Stimulated activated CD8-positive, alpha-beta memory T cell treated with anti-CD3 and anti-CD28 coated beads, Interleukin-7, amount 100 ng/mL, for 1 hour (primary cell): ENCODE measurements at places on chromosomes 1 and 21.

DNA sequence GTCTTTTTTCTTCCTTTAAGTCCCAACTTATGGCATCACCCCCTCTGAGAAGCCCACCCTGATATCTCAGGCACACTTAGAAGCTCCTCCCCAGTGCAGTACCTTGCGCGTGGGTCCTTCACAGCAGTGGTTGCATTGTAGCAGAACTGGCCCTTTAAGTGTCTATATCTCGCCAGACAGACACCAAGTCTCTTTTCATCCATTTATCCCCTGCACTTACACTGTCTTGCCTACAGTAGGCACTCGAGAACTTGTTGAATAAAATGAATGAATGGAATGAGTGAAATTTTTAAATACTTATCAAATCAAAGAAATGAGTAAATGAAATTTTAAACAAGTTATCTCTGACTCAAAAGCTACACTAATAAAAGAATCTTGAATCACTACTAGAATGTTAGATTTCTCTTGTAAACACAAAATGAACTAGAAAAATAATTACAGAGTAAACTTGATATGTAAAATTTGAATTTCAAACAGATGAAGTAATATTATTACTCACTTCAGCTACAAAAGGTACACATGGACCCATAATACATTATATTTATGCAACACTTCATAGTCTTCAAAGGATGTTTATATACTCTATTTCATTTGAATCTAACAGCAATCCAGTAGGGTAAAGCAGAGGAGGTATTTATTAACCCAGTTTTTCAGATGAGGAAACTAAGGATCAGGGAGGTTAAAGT is 54.7 kb upstream of the MAN1A2 start:
- no peak for DNase-seq

- DNase-seq = no peak
These were observed 1.0 kb downstream of the AKR7A2 start for GRCh38 chr1:19310720-19311502.

DNA sequence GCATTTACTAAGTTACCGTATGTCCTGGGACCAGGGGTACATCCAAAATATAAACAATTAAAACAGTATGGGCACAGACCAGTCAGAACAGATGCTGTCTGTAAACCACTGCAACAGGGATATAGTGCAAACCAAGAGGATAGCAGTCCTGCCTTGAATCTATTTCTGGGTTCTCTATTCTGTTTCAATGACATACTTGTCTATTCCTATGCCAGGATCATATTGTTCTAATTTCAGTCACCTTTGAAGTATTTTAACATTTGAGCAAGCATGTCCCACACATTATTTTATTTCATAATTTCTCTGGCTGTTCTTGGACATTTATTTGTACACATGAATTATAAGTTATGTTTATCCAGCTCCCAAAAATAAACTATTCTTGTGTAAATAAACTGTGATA is 28.2 kb upstream of the SYDE2 start:
- DNase-seq = no peak

DNA sequence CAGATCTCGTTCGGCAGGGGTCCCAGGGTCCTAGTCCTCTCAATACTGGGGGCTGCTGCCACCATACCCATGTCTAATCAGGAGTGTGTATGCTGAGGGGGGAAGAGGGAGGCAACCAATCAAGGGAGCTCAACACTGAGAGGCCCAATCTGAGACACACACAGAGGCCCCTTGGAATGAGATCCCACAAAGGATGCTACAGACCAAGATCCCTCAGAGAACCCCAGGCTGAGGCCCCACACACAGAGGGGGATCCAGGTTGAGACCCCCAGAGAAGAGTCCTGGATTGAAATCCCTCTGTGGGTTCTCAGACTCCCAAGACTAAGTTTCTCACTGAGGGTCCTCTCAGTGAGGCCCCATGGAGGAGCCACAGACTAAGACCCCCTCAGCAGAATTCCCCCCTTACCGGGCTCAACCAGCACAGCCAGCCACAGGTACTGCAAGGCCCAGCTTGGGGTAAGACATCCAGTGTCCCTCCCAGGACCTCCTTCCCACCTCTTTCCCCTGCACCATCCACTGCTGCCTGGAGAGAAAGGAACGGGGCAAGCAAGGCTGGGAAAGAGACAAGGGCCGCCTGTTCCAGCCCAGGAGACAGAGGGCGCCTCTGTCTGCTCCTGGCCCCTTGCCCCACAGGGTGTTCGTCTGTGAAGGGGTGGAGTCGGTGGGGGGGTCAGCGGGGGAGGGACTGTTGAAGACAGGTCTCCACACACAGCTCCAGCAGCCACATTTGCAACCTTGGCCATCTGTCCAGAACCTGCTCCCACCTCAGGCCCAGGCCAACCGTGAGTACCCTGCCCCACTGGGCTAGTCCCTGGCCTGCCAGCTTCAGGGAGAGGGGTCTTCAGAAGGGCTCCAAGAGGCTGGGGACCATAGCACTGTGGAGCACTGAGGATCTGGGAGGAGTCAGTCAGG is at the start of gene S100A1:
S100A1 (plus strand) TSS at position 720 of the 912 bp plus-strand sequence. CDS start 2,088 bp downstream, outside the sequence.
- DNase-seq = no peak

DNA sequence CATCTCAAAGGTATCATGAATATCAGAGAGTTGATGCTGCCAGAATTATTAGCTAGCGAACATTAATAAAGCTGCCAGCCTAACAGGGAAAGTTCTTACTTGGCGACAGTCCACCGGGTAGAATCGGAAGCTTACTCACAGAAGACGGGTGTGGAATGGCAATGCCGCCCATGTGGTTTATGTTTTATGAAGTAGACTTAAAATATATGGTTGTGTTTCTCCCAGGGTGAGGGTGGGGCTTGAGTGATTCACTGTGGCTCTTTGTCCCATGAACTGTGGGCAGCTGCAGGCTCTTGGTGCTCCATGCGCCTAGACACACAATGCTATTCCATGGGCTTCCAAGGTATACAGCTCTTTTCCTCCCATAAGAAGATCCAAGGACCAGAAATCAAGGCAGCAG is 162.7 kb downstream of the PIGK start:
- DNase-seq = no peak

GRCh38 chr1:239947801-239948200 is 143.9 kb upstream of the FMN2 start:
- DNase-seq = no peak

DNA sequence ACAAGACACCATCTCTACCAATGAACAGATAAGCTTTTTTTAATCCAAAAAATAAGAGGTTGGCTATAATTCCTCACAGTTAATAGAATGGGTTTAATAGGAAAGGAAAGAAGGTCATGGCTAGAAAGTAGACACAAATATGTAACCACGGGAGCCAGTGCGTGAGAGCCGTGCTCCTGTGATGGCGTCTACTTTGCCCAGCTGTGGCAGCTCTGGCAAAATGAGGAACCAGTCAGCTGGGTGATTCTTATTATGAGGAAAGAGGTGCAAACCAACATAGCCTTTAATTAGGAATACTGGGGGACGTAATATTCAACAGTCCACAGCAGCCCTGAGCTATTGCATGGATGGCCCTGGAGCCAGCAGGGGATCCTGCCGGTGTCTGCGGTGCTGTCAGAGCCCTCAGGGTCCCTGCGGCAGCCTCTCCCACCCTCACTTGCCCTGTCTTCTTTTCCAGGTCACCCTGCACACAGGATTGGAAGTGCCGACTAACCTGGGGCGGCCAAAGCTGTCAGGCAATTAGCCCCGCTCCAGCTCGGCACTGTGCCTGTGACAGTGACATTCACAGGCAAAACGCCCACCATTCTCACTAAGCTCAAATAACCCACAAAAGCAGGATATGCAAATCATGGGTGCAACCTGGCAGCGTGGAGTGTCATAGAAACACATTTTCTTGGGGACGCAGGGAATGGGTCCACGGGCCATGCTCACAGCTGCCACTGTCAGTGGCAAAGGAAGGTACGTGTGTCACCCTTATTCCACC is 25.9 kb upstream of the GNPAT start:
- DNase-seq = no peak

- no peak for DNase-seq
These were observed 164.2 kb downstream of the PPIAL4G start for GRCh38 chr1:148318904-148319242.

DNA sequence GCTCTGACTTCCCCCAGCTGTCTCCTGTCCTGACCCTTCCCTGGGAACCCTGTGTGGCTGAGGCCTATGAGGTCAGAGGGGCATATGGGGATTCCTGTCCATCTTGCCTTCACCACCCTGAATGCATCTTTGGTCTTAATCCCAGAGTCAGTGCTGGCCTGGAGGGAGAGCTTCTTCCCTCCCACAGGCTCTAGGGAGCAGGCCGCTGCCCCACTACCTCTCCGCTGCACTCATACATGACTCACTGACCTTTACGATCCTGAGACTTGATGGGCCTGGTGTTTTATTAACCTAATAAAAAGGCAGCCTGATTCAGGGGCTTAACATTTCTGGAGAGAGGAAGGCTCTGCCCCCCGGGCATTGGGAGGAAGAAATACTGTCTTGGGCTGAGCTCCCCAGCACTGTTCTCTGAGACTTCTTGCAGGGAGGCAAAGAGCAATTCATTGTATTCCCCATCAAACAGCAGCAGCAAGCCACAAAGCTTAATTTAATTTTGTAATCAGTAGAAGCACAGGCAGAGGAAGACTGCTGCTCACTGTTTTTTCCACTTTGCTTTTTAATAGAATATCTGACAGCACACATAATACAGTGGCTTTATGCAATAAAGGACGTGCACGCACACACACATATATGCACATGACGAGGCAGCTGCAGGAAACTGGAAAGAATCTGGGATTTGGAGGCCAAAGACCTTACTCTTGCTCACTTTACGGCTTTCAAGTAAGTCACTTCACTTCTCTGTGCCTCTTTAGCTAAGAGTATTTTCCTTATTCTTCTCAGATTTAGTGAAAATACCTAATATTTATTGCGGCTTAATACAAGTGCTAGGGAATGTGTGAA is 89.2 kb upstream of the GRIK3 start:
- DNase-seq = no peak

- DNase-seq = no peak
These were observed 276.9 kb downstream of the VAV3 start for GRCh38 chr1:107687849-107688753.

GRCh38 chr21:29313662-29314408 is 15.1 kb downstream of the BACH1 start:
- DNase-seq = no peak

- DNase-seq = no peak
These were observed 7.0 kb downstream of the TRIM11 start for GRCh38 chr1:228399531-228400236.

GRCh38 chr1:9235096-9235459 is 504 bp downstream of the H6PD start:
- no peak for DNase-seq

- no peak for DNase-seq
These were observed 42.0 kb upstream of the RGS2 start for GRCh38 chr1:192766876-192767275.

DNA sequence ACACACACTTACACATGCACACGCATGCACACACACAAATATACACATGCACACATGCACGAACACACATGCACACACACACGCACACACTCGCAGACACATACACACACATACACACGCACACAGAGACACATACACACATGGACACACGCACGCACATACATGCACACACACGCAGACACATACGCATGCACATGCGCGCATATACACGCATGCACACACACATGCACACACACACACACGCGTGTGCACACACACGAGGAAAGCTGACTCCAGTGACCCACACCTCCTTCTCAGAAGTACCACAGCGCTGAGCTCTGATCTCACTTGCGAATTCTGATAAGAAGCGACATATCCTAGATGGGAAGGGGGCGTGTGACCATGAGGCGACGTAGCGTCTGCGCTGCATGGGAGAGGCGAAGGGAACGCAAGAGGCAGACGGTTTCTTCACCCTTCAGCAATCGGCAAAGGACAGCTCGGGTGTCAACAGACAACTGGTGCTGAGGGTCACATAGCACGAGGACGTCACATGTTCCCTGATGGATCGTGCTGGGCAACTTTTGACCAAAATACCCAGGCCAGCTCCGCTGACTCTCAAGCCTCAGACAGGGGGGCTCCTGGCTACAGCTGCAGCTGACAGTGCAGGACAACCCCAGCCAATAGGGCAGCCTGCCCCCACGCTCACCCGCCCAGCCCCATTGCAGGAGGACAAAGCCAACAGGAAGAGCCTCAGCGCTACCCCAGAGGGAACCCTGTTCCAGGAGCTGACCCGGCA is 16.0 kb upstream of the PDE9A start:
- DNase-seq = no peak

- no peak for DNase-seq
These were observed 78.3 kb downstream of the ATP1B1 start for GRCh38 chr1:169184812-169185211.

DNA sequence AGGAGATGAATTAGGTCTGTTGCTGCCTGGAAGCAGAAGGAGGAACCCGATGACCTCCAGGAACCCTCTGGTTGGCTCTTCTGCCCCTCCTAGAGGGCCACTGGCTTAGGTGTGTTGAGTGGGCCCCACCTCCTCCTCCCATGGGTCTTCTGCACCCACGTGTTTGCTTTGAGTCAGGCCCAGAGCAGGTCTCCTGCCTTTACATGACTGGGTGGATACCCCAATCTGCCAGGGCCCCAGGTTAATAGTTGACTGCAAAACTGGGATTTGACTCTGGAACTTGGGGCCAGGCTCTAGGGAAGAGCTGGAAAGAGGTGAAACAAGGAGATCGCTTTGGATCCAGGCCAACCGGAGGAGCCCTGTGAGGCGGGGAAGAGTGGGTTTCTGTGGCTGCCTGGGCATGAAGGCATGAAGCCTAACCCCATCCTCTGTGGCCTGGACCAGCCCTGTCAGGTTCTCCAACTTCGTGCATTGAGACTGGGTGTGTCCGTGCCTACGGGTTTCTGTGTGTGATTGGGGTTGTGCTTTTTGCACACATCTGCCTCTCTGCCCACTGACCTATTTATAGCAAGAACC is 7.8 kb upstream of the LAD1 start:
- no peak for DNase-seq

- no peak for DNase-seq
These were observed 24.9 kb downstream of the SUSD4 start for GRCh38 chr1:223338811-223339746.

GRCh38 chr1:59076612-59077011 is 220.3 kb upstream of the FGGY start:
- DNase-seq = no peak

DNA sequence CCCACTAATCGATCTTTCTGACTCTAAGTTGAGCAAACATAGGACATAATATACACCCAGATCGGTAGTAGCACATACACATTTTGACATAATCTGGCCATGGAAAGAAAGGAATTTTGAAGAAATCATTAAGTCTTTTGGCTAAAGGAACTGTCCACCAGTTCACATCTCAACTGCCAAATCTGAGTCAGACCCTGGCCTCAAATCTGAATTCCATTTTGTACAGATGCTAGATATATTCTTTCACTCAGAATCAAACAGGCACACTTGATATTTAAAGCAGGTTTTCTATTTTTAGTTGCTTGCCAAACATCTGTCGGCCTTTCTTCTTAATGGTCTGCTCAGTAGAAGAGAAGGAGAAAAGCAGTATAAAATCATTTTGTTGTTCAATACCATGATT is 281.8 kb downstream of the BARHL2 start:
- no peak for DNase-seq
